ENCODE measurements at places on chromosomes 12 and 14. TPM values are rescaled to one million over a fixed set of nuclear protein-coding genes. Genes with fewer than 3 reads are reported as not detected.

- no peak overlapping the region for H3K4me3 ChIP-seq
- DNase-seq: no peak
- H3K4me1 ChIP-seq: no peaks in the 10 kb centered on the region
- no peaks in the 10 kb centered on the region for H3K27me3 ChIP-seq
- no peaks in the 10 kb centered on the region for H3K36me3 ChIP-seq
Observed at GRCh38 chr14:101234999-101235334, 326.3 kb upstream of the DIO3 start.

- H3K27ac ChIP-seq: no peak overlapping the region
- no peak for DNase-seq
- no peaks in the 10 kb centered on the region for H3K4me1 ChIP-seq
- H3K4me3 ChIP-seq: no peak overlapping the region
- peaks cover 83% of the 10 kb centered on the region for H3K27me3 ChIP-seq
- no peaks in the 10 kb centered on the region for H3K36me3 ChIP-seq
Observed at GRCh38 chr12:114006482-114007425, 40.6 kb upstream of the RBM19 start.

NOVA1 gene
- total RNA-seq: 0.68 TPM

- H3K27ac ChIP-seq: no peak overlapping the region
- H3K4me3 ChIP-seq: no peak overlapping the region
- DNase-seq: no peak
- H3K27me3 ChIP-seq: no peaks in the 10 kb centered on the region
- no peaks in the 10 kb centered on the region for H3K36me3 ChIP-seq
Observed at GRCh38 chr14:51576117-51576430, 75.6 kb upstream of the FRMD6 start.

DNA sequence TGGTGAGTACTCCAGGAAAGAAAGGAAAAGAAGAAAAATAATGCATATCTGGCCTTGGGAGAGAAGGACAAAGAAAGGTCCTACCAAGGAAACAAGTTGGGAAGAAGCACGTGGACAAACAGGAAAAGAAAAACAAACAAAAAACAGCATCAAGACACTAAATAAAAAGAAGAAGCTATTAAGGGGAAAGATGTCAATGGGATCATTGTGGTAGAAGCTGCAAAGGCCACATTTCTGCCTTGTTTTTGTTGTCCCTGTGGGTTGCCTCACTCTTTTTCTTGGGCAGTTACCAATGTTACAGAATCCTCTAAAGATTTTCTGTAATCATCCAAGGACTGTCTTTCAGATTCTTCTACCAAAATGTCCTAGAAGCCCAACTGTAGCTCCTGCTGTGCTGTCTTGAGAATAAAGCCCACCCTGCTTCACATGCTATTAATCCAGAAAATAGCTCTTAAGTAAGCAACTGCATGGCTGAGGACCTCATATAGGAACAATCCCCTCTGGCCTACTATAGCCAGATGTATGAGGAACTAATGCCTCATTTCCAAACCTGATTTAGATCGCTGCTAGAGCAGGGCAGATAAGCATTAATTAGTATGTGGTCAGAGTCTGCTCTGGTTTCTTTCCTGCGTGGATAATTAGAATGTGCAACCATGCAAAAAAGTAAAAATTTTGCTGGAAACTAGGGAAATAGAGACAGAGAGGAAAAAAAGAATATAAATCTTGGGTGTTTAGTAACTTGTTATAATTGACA is 10.2 kb upstream of the CPNE8 start:
- H3K4me3 ChIP-seq: no peak overlapping the region
- H3K27ac ChIP-seq: no peak overlapping the region
- no peaks in the 10 kb centered on the region for H3K36me3 ChIP-seq
- no peaks in the 10 kb centered on the region for H3K4me1 ChIP-seq
- DNase-seq: no peak
- no peaks in the 10 kb centered on the region for H3K27me3 ChIP-seq

TAS2R10 gene
- 1.4 TPM for total RNA-seq

- H3K4me3 ChIP-seq: no peak overlapping the region
- H3K27me3 ChIP-seq: no peaks in the 10 kb centered on the region
- no peaks in the 10 kb centered on the region for H3K4me1 ChIP-seq
- no peak for DNase-seq
- H3K27ac ChIP-seq: no peak overlapping the region
Observed at GRCh38 chr12:24889411-24889810, 59.5 kb downstream of the BCAT1 start.

DNA sequence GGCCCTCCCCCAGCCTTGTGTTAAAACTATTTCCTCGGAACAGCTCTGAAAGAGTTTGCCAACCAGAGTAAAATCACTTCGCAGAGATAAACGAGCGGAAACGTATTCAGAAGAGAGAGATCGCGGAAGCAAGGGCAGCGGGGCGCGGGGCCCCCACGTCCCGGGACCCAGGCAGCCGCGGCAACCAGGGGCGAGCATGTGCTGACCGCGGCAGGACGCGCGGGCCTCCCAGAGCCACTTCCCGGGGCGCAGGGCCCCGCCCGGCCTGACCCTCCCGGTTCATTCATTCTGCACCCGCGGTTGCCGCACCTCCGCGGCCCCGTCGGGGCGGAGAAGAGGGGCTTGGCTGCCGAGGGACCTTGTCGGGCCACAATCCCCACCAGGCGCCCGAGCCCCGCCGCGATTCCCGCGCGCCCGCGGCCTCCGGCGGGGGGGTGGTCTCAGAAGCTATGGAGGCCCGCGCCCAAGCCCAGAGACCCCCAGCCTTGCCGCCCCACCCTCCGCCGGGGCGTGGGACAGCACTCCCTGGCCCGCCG is 598 bp downstream of the UBE2N start:
- peaks cover 31% of the 10 kb centered on the region for H3K4me1 ChIP-seq
- peak overlapping the region; percentile 73 for H3K4me3 ChIP-seq
- DNase-seq: peak; percentile 37
- no peaks in the 10 kb centered on the region for H3K27me3 ChIP-seq
- H3K27ac ChIP-seq: peak overlapping the region; percentile 83

GPRC5D gene
- not detected for total RNA-seq

DNA sequence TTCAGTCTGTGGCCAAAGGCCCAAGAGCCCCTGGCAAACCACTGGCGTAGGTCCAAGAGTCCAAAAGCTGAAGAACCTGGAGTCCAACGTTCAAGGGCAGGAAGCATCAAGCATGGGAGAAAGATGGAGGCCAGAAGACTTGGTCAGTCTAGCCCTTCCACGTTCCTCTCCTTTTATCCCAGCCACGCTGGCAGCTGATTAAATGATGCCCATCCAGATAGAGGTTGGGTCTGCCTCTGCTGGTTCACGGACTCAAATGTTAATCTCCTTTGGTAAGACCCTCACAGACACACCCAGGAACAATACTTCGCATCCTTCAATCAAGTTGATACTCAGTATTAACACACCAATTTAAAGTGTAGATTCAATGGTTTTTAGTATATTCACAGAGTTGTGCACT is 21.1 kb upstream of the OS9 start:
- no peaks in the 10 kb centered on the region for H3K36me3 ChIP-seq
- no peak for DNase-seq
- H3K4me1 ChIP-seq: no peaks in the 10 kb centered on the region
- H3K27me3 ChIP-seq: peaks cover 54% of the 10 kb centered on the region

PMEL gene
- total RNA-seq: 12.6 TPM

GRCh38 chr12:70925539-70925938 is 5.0 kb upstream of the PTPRR start:
- no peak overlapping the region for H3K4me3 ChIP-seq
- no peak overlapping the region for H3K27ac ChIP-seq
- no peaks in the 10 kb centered on the region for H3K4me1 ChIP-seq
- DNase-seq: no peak
- no peaks in the 10 kb centered on the region for H3K36me3 ChIP-seq

GRCh38 chr14:68139431-68140075 is 320.0 kb downstream of the RAD51B start:
- peak overlapping the region; percentile 71 for H3K27ac ChIP-seq
- no peak overlapping the region for H3K4me3 ChIP-seq
- H3K27me3 ChIP-seq: no peaks in the 10 kb centered on the region
- no peak for DNase-seq
- H3K4me1 ChIP-seq: peaks cover 58% of the 10 kb centered on the region

DNA sequence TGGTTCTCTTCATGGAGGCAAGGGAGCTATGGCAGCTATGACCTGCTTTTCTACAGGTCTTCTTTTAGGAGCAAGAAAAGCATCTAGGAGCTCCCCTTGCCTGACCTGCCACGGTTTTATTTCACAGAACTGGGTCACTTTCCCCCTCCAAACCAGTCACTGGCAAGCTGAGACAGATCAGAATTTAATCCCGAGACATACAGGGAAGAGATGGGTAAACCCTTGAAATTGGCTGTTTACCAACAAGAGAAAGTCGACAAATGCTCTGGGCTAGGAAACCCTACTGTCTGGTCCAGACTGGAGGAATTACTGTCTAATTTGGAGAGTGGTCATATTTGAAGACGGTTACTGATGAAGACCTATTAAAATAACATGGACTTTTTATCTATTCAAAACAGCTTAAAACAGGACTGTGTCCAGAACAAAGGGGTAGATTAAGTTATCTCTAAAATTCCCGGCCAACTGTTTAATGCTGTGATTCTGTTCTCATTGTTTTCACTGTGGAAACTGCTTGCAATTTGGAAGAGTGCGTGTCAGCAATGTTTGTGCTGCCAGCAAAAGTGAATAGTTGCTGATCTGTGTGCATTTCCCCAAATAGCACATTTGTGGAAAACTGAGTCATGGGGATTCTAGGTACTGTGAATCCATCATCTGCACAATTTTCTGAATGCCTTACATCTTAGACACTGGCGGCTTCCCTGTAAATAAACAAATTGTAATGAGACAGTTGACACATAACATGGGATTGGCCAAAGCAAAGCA is 73.4 kb upstream of the EEA1 start:
- H3K27ac ChIP-seq: no peak overlapping the region
- no peak for DNase-seq

GRCh38 chr12:53670971-53671370 is 4.9 kb downstream of the ATP5MC2 start:
- H3K27ac ChIP-seq: no peak overlapping the region
- peaks cover 38% of the 10 kb centered on the region for H3K36me3 ChIP-seq
- no peak overlapping the region for H3K4me3 ChIP-seq

GRCh38 chr12:51320311-51320694 is 3.7 kb downstream of the BIN2 start:
- no peak overlapping the region for H3K27ac ChIP-seq
- no peak for DNase-seq
- H3K36me3 ChIP-seq: no peaks in the 10 kb centered on the region
- H3K4me3 ChIP-seq: no peak overlapping the region

DNA sequence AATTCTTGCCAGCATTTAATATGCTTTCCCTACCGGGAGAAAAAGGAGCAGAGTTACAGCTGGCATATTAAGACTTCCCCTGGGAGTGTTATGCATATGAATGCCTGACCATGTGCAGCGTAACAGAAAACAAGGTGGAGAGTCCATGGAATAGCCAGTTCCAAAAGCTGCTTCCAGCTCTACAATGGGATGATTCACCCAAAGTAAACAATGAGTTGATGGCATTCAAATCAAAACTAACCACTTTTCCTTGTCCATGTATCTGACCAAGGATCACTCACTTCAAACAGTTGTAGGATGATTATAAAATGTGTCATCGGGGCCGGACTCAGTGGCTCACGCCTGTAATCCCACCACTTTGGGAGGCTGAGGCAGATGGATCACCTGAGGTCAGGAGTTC is 48.1 kb upstream of the BICDL1 start:
- no peak overlapping the region for H3K4me3 ChIP-seq
- H3K27me3 ChIP-seq: no peaks in the 10 kb centered on the region
- H3K27ac ChIP-seq: peak overlapping the region; percentile 47
- DNase-seq: peak; percentile 55

DNA sequence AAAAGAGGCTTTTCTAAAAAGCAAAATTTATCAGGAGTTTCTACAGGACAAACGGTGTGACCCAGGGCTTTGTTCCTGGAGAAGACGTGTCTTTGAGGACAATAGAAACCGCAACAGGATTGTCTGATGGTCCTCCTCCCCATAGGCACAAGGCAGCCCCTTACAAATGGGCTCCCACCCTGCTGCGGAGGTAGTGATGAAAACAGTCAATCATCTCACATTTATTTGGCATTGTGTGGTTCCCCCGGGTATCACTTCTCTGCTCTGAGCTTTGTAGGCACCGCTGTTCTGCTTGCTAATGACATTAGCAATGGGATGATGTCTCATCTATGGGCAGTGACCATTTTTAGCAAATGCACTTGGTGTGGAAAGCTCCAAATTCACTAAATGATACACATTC is 155.5 kb upstream of the TMPO start:
- H3K4me3 ChIP-seq: no peak overlapping the region
- no peaks in the 10 kb centered on the region for H3K4me1 ChIP-seq
- no peaks in the 10 kb centered on the region for H3K36me3 ChIP-seq
- no peak for DNase-seq

DNA sequence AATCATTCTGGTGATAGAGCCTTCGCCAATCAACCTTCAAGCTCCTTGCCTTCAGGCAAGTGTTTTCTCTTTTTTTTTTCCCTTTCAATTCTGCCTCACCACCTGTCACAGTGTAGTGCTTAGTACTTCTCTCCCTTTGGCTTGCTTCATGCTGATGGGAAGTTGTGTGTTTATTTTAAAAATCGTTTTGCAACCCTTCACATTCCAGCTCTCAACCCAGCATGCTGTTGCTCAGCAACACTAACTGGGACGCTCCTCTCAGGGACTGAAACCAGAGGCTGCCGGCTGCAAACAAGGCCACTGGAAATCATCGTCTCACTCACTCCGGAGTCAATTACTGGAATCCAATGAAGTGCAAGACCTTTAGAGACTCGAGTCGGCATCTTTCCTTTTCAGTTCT is 342.7 kb downstream of the PRKD1 start:
- no peak overlapping the region for H3K4me3 ChIP-seq
- H3K27me3 ChIP-seq: no peaks in the 10 kb centered on the region
- no peaks in the 10 kb centered on the region for H3K36me3 ChIP-seq

KLRC2 gene
- not detected for total RNA-seq

GRCh38 chr12:124024263-124024678 is 51.3 kb downstream of the ZNF664 start:
- peak; percentile 85 for DNase-seq
- H3K36me3 ChIP-seq: no peaks in the 10 kb centered on the region
- peak overlapping the region; percentile 68 for H3K27ac ChIP-seq

GRCh38 chr12:78128211-78128610 is 297.5 kb downstream of the NAV3 start:
- H3K27ac ChIP-seq: no peak overlapping the region
- H3K4me1 ChIP-seq: no peaks in the 10 kb centered on the region

- 0 out of 2 replicates have a peak, but pooled peaks cover 12% of the 10 kb centered on the region for H3K27me3 ChIP-seq
- peak; percentile 39 for DNase-seq
- H3K36me3 ChIP-seq: no peaks in the 10 kb centered on the region
- H3K27ac ChIP-seq: no peak overlapping the region
- no peaks in the 10 kb centered on the region for H3K4me1 ChIP-seq
Observed at GRCh38 chr12:3257411-3257810, 180.2 kb downstream of the TSPAN9 start.

GRCh38 chr14:92431199-92431725 is 82.3 kb upstream of the RIN3 start:
- H3K27me3 ChIP-seq: no peaks in the 10 kb centered on the region
- no peak overlapping the region for H3K27ac ChIP-seq
- peaks cover 9% of the 10 kb centered on the region for H3K4me1 ChIP-seq
